Esophagus squamous epithelium (tissue), 5 donors: ENCODE measurements at places on chromosomes 1 and 21.

DNA sequence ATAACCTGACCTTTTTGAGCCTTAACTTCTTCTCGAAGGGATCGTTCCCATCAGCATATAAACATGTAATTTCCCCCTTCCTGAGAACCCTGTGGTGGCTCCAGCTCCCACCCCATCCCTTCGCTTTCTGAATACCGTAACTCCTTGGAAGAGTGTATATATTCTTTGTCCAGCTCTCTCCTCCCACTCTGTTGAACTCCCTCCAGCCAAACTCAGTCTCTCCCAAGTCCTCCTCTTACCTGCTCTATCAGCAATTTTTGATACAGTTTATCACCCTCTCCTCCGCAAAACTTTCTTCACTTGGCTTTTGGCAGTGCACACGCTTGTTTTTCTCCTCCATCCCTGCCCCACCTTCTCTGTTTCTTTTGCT lies 109.9 kb upstream of the SLC25A33 start:
- DNase-seq: no peak

GRCh38 chr1:74771913-74772515 lies 39.1 kb downstream of the TYW3 start:
- no peak for DNase-seq

GRCh38 chr1:214404154-214404553 lies 123.2 kb downstream of the SMYD2 start:
- DNase-seq: no peak

GRCh38 chr1:175133673-175134435 lies 58.7 kb downstream of the KIAA0040 start:
- DNase-seq: no peak

DNA sequence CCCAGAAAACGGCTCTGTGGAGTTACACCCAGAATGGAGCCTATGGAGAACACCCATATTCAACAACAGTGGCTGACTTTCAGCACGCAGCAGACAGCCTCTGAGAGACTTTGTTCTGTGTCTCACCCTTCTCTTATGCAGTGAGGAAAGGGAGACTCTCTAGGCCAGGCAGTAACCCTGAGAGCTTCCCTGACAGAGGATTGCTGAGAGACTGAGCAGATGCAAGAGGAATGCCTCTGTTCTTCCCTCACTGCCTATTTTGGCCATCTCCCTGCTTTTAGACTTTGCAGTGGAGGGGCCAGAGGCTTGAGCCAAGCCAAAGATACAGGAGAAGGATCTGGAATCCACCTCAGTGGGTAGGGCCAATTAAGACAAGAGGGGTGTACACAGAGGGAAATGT lies 41.8 kb upstream of the SLC16A1 start:
- no peak for DNase-seq

- no peak for DNase-seq
Observed at GRCh38 chr1:46171351-46171750, 3.5 kb upstream of the TSPAN1 start.

- no peak for DNase-seq
Observed at GRCh38 chr1:87137342-87137739, 191.3 kb upstream of the LMO4 start.

GRCh38 chr1:35847935-35848565 lies 35.0 kb upstream of the AGO1 start:
- DNase-seq: no peak

DNA sequence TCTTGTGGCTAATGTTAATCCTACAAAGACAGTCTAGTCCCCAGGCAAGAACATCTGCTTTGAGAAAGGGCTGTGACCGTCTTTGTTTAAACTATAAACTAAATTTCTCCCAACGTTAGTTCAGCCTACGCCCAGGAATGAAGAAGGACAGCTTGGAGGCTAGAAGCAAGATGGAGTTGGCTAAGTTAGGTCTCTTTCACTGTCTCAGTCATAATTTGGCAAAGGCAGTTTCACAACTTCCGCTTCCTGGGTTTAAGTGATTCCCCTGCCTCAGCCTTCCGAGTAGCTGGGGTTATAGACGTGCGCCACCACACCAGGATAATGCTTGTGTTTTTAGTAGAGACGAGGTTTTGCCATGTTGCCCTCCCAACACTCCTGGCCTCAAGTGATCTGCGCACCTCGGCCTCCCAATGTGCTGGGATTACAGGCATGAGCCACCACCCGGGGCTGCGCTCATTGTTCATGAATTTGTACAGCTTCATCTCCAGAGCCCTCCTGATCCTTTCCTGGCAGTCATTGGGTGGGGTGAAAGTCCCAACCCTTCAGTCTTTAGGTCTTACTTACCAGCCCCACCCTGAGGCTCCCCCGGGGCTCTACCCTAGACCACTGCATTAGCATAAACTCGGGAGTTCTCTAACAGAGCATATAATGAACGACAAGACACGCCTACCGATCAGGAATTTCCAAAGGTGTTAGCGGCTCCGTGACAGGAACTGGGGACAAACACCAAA lies 4.9 kb upstream of the MASP2 start:
- no peak for DNase-seq

DNA sequence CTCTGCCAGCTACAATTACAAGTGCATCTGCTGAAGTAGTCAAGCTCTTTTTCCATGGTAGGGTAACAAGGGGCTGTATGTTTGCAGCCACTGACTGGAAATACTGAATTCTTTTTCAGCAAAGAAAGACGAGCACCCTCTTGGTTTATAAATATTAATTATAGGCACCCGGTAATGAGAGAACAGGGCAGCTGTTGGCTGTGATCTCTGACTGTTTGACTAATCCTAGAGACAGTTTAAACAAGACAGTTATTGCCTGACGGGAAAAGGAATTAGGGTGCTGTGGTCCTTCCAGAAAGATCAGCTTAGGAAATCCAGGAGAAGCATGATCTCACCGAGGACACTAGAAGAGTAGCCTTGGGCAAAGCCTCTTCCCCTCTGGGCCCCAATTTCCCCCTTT lies 183.7 kb upstream of the ZC3H12A start:
- no peak for DNase-seq

- no peak for DNase-seq
Observed at GRCh38 chr1:203765029-203765837, at the start of gene LAX1. Gene LAX1 (plus strand): TSS chr1:203765183. CDS start chr1:203765566, 383 bp downstream.

GRCh38 chr1:56125316-56125715 lies 454.0 kb downstream of the PLPP3 start:
- no peak for DNase-seq

GRCh38 chr21:34054259-34054658 lies 19.1 kb upstream of the MRPS6 start:
- DNase-seq: no peak

- no peak for DNase-seq
Observed at GRCh38 chr1:30758785-30759380, 1.3 kb upstream of the LAPTM5 start.

GRCh38 chr1:9877962-9878361 lies 32.1 kb downstream of the CTNNBIP1 start:
- DNase-seq: no peak
